ENCODE measurements at places on chromosomes 13 and 19.

- no peak for DNase-seq
Measured at GRCh38 chr13:102589301-102589822, 7.4 kb upstream of the TPP2 start.

DNA sequence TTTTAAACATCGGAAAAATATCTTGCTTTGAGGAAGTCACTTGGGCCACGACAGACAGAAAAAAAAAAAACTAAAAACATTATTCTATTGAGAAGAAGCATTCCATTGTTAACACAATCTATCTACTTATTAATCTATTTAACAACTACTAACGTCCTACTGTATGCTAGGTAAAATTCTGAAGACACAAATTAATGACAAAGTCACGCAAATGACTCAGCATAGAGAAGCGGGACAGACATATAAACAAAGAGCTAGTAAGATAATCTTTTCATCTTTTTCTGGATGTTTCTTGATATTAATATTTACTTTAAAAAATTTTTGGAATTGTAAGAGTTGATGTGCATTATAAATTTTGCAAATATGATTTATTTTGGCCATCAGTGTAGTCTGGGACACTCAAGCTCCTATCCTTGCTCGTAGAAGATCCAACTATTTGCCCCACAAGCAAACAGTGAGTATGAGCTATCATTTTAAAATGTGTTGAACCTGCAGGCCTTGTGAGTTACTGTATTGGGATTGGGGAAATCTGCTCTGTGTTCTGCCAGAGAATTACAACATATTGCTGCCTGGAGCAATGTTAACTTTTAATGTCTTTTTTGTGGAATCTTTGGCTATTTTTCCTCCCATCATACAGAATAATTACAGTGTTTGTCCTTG is 109.1 kb downstream of the PCDH9 start:
- no peak for DNase-seq

GRCh38 chr13:90562443-90562842 is 785.0 kb upstream of the MIR17HG start:
- DNase-seq = no peak

DNA sequence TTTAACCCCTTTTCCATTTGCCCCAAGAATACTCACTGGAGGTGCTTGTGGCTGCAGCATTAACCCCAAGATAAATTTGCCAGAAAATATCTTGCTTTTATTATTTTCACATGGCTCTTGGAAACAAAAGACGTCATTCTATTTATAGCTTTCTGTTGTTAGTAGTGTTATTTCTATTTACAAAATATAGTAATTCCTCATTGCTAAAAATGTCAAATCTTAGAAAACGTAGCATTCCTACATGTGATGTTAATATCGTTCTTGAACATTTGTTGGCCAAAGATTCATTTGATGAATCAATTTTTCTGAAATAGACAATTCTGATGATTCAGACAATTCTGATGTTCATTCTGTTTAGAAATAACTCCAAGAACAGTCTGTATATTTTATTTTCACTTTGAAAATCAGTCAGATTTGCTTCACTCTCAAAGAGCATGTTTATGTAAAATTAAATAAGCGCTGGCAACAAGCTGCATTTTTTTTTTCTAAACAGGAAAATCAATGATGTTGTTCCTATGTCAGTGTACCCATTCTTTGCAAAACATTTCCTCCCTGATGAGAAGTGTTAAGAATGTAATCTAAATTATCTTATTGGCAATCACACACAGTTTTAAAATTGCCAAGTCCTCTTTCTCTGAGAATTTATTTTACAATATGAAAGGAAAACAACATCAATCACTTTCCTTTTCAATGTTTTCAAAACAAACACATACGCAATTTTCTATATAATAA is 334.0 kb downstream of the KCTD12 start:
- no peak for DNase-seq

DNA sequence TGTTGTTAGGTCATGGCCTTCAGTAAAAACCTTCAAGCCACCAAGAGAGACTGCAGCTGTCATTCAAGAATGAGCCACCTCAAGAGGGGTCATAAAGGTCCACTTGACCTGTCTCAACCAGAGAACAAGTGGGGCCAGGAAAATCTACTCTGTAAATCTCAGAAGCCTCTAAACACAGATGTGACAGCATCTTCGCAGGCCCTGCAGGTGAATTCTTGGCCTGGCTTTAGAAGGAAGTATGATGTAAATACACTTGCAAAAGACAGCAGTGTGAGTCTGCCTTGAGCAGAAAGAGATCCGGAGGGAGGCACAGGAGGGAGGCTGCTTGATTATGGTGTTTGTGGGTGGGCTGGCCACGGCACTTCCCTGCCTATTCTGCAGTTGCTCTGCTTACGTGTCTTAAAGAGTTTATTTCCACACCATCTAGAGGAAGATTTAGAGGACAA is 1082.9 kb downstream of the UQCRFS1 start:
- DNase-seq = no peak

Measured in mesothelial cell of epicardium (in vitro differentiated cells).